ENCODE measurements at places on chromosomes 12 and 14. TPM values are rescaled to one million over a fixed set of nuclear protein-coding genes. Genes with fewer than 3 reads are reported as not detected.

GRCh38 chr12:46387670-46388069 lies 15.1 kb upstream of the SLC38A2 start:
- no peak for DNase-seq
- H3K27ac ChIP-seq, result no peak overlapping the region
- H3K27me3 ChIP-seq, result no peaks in the 10 kb centered on the region

DNA sequence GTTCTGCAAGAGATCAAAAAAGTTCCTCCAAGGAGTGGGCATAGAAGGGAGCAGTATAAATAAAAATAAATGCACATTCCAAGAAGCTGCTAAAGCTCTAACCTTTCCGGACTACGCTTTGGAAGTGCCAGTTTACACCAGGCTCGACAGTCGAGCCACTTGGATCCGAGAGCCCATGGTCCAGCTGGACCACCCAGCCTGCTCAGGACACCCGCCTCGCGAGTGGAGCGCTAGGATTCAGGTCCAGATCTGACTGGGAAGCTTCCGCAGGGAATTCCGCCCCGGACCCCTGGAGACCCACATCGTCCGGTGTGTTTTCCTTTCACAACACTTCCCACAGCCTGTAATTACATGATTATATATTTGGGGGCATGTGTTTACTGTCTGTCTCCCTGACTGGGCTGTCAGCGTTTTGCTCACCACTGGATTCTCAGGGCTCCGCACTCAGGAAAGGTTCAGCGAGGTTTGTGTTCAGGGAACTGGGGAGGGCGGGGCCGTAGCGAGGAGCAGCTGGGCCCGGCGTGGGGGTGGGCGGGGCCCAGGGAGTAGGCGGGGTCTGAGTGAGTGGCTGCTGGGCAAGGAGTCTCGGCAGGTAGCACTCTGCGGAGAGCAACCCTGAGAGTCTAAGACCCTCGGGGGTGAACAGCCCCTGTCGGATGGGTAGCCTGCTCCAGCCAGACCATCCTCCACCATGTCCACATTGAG lies 52.3 kb upstream of the TMEM263 start:
- H3K4me3 ChIP-seq, result peak overlapping the region; percentile 41
- H3K27ac ChIP-seq, result no peak overlapping the region
- DNase-seq, result peak; percentile 52
- H3K27me3 ChIP-seq, result peaks cover 6% of the 10 kb centered on the region
- no peaks in the 10 kb centered on the region for H3K36me3 ChIP-seq

DNA sequence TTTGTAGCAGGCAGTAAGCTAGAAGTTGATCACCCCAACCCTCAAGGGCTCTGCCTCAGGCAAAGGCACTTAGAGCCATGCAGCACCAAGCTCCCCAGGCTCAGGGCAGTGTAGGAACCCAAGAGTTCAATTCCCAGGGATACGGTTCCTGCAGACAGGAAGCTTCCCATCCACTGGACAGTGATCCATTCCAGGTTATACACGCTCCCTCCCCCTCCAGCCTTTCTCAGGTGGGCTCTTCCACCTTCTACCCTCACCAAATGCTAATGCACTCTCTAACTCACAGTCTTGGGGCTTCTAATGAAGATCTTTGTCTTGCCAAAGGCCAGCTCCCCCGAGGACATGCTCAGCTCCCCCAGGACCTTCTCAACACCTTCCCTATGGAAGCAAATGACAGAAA lies 12.7 kb downstream of the MYO1A start:
- no peak overlapping the region for H3K27ac ChIP-seq
- no peaks in the 10 kb centered on the region for H3K36me3 ChIP-seq
- H3K4me1 ChIP-seq, result no peaks in the 10 kb centered on the region
- H3K4me3 ChIP-seq, result no peak overlapping the region
- no peak for DNase-seq

DNA sequence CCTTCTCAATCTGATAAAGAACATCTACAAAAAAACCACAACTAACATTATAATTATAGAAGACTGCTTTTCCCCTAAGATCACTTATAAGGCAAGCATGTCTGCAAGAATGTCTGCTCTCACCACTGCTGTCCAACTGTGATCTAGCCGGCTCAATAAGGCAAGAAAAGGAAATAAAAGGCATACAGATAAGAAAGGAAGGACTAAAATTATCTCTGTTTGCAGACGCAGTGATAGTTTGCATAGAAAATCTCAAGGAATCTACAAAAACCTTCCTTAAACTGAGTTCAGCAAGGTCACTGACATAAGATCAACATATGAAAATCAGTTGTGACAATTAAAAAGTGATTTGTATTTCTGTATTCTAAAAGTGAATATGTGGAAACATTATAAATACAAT lies 138.0 kb upstream of the EGLN3 start:
- DNase-seq, result no peak
- no peaks in the 10 kb centered on the region for H3K36me3 ChIP-seq
- H3K27me3 ChIP-seq, result no peaks in the 10 kb centered on the region
- no peak overlapping the region for H3K4me3 ChIP-seq
- no peak overlapping the region for H3K27ac ChIP-seq

- no peak for DNase-seq
- peaks cover 31% of the 10 kb centered on the region for H3K4me1 ChIP-seq
- H3K4me3 ChIP-seq, result no peak overlapping the region
- no peaks in the 10 kb centered on the region for H3K27me3 ChIP-seq
- H3K27ac ChIP-seq, result no peak overlapping the region
Measured at GRCh38 chr14:77601846-77602619, 14.4 kb downstream of the SPTLC2 start.

Gene OR9K2
- not detected for total RNA-seq

Gene TCL1B
- total RNA-seq, result not detected

Data from CD8-positive, alpha-beta memory T cell (primary cell).